ENCODE measurements at places on chromosomes 4 and X.

DNA sequence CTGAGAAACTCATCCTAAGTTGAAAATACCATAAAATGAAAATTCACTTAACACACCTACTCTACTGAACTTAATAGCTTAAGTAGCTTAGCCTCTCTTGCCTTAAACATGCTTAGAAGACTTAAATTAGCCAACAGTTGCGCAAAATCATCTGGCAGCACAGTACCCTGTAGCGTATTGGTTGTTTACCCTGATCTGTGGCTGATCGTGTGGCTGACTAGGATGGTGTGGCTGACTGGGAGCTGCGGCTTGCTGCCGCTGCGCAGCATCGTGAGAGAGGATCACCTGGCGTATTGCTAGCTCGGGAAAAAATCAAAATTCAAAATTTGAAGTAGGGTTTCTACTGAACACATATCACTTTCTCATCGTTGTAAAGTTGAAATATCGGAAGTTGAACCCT, 6.3 kb downstream of the RUFY3 start:
- no peak for DNase-seq

- no peak for DNase-seq
Measured at GRCh38 chr4:168560184-168561180, 63.6 kb downstream of the PALLD start.

- no peak for DNase-seq
Measured at GRCh38 chr4:150722908-150723362, 141.0 kb downstream of the MAB21L2 start.

- no peak for DNase-seq
Measured at GRCh38 chrX:154596290-154596929, 11.5 kb downstream of the CTAG1A start.

GRCh38 chr4:7806338-7807090, 133.1 kb downstream of the AFAP1 start:
- peak; percentile 24 for DNase-seq

GRCh38 chr4:52752936-52753335, 1.7 kb upstream of the ERVMER34-1 start:
- no peak for DNase-seq

DNA sequence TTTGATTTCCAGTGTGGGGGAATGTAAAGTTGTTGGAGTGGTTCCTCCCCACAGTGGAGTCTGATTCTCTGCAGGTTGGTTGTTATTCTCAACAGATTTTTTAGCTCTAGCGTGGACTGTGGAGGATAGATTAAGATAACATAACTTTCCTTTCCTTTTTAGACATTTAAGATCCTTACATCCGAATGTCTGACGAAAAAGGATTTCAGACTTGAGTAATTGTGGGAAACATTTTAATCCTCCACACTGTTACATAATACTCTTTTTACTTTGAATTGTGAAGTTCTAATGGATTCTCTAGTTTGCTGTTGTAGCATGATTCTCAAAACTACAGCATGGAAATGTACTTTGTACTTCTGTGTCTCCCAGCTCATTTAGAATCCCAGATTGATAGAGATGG, 107.8 kb downstream of the ARHGAP10 start:
- no peak for DNase-seq

DNA sequence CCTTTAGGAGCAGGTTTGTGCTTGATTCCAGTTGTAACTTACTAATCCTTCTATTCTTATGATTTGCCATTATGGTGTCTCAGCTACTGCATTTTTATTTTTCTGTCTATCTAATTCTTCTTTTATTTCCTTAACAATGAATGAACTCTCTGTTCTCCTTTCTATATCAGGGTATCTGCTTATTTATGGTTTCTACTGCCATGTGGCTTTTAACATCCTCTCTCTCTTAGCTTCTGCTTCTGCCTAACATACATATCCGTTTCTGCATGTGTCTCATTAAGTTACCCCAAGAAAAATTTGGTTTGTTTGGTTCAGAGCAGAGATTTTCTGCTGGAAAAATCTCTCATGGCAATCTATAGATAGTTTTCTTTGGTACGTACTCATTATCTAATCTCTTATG, 614.4 kb downstream of the RPA4 start:
- DNase-seq, result no peak

DNA sequence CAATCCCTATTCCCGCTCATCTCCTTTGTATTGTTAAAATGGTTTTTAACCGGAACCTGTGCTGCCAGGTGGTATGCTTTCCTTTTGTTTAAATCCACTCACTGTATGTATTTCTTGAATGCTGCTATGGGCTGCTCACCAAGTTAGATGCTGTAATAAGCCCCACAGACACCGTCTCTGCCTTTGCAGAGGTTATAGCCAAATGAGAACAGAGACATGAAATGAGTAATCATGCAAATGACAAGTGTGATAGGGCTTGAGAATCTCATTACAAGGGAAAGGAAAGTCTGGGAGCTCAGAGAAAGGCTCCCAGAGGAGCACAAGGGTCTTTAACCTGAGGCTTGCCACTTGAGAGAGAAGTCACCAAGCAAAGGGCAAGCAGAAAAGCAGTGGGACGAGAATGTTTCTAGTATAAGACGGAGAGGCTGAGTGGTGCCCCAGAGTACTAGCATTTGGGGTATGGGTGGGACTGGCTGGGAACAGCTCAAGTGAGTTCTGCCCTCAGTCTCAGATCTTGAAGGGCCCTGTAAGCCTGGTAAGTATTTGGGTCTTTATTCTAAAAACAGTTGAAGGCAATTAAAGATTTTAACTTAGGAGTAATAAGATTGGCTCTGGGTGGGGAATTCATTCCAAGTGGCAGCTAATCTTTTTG, 110.8 kb upstream of the H2AZ1 start:
- DNase-seq, result no peak

DNA sequence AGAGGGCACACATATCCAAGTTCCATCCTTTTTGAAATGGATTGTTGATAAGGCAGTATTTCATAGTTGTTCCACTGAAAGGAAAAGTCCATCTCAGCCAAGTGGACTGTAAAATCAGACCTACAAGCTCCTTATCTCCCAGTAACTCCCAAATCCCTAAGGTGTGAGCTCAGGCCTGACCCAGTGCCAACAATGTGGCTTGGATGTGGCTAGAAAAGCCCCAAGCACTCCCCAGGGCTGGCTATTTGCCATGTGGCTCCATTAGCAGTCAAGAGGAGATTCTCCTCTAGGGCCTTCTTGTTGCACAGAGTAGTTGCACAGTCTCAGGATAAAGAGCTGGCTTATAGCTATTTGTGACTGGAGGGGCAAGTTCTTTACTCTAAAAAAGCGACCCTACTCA, 25.0 kb upstream of the DGKK start:
- no peak for DNase-seq

DNA sequence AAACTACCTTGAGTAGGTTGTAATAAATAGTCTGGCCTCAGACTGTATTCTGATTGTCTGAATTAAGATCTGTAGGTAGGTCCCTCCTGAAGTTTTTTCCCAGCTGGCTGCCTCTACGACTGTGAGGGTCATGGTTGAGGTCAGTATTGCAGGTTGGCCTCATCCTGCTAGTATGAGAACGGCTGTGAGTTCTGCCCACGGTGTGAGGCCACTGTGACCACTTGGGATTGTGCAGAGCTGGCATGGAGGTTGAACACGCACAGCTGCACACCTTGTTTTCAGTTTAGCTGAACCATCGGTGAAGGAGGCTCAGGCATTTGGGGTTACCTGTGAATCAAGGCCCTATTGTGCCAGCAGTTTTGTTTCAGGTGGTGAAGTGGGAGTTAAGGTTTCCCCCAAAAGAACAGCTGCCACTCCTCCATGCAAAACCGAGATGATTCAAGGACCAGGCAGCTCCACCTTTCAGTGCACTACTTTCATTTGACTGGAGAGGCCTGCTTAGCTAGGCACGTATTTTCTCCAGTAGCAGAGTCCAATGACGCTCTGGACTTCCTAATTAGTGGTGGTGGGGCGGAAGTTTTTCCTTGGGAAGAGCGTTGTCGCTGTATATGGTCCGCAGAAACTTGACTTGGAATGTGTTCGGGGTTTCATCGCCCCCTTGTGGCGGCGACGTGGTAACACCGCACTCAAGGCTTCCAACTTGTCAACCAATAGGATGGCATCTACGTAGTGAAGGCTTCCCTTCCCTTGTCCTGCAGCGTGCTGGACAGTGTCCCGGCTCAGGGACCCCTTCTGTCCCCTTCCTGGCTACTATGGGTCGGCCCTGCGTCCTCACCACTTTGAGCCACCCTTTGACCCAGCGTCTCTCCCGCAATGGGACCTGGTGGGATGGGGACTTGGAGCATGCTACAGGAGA, 13.8 kb downstream of the CMC4 start:
- peak; percentile 66 for DNase-seq

- no peak for DNase-seq
Measured at GRCh38 chrX:154378059-154378798, 866 bp upstream of the EMD start.

DNA sequence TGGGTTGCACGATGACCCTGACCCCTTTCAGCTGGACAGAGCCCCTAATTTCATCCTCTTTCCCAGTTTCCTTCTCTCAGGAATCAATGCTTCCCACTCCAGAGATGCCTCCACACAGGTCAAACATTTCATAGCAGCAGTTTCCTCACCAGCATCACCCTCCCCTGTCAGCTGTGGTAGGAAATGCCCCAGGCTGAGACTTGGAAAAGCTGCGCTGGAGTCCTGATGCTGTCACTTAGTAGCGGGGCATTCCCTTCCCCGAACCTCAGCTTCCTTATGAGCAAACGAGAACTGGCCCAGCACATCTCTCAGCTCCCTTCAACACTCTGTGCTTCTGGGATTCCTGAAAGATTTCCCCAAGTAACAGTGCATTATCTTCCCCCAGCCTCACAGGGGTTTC, 2.7 kb downstream of the GJB1 start:
- DNase-seq, result no peak

DNA sequence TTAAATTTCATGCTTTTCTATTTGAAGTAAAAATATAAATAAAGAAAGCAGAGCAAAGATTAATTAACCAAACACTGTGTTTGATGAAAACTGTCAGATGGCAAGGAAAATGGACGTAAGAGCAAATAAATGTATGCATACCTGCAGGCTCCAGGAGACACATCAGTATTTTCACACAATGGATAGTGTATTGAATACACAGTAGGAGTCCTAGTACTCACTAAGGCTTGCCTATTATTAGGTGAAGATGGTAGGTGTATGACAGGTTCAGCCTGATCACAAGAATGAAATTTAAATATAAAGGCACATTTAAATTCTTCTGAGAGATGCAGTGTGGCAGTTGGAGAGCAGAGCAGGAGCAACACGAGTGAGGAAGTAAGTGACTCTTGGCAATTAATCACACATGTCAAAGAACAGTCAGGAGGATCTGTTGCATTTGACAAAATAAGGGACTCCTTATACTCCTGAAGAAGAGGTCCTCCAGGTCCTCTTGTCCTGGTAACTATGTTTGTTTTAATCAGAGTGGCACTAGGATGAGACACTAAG, 106.0 kb upstream of the NDST4 start:
- no peak for DNase-seq

DNA sequence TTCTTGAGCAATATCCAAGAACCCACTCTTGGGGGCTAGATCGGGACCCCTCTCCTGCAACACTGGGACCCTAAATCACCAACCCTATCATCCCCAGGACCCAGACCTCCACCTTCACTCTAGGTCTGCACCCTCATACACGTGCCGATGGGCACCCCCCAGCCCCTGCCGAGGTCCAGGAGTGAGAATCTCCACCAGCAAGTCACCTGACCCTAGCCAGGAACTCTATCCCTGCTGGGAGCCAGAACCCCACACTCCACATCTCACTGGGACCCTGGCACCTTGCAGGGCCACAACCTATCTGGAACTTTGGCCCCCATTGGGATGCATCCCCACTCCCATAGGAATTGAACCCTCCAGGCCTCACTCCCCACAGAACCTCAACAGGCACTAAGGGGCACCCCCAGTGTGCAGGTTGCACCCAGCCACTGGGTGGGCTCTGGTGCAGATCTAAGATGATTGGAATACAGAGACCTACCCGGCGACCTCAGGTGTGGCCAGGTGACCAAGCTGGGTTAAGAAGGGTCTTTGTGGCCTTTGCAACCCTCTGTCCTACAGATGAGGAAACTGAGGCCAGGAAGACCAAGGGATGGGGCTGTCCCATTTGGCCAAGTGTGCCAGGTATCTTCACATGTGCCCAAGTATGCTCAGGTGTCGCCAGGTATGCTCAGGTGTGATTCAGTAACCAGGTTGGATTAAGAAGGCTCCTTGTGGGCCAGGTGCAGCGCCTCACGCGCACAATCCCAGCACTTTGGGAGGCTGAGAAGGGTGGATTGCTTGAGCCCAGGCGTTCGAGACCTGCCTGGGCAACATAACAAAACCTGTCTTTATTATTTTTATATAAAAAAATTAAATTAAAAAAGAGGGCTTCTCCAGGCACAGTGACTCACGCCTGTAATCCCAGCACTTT, 3.1 kb upstream of the DHRSX start:
- DNase-seq, result no peak

GRCh38 chr4:162163892-162164759, at the start of gene FSTL5:
TSS of gene FSTL5 (minus strand) at chr4:162164000. CDS start at chr4:162111396, 52,604 bp downstream.
- DNase-seq, result peak; percentile 98

DNA sequence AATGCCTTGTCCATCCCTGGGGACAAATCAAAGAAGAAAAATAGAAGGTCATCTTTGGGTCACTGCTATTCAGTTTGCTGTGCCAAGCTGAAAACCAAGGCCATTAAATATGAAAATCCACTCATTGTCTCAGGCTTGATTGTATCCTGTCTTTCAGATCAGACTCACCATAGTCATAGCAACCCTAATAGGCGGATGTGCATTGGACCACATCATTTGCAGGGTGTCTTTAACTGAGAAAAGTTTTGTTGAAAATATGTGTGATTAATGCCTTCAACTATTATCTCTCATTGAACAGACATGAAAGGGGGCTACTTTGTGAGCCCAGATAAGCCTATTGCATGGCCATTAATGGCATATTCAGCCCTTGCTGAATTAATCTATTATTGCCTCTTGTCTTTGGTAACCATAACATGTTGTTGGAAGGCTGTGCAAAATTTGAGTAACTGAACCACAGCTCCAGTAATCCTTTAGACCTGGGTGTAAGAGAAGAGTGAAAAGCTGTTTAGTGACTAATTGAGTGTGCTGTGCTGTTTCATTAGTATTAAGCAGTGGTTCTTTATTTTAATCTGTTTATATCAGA, 453.6 kb upstream of the EPHA5 start:
- DNase-seq, result no peak

DNA sequence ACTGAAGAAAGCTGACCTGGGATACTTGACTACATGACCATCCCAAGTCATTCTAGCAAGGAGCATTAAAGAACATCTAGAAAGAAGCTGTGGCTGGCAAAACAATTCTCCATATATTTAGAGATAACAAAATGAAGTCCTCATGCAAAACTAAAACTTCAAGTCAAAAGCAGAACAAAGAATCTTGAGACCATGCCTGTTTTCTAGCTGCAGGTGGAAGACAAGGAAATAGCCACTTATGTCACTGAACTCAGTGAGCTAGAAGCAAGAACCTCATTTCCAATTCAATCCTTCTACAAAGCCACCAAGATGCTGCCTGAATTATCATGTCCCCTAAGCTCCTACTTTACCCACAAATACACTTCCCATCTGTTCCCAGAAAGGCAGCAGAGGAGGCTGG, 13.8 kb downstream of the USP46 start:
- no peak for DNase-seq

GRCh38 chr4:48904101-48904500, 2.5 kb downstream of the OCIAD2 start:
- no peak for DNase-seq

- no peak for DNase-seq
Measured at GRCh38 chrX:21509912-21510311, 135.7 kb downstream of the CNKSR2 start.

Data from G401 (cell line).